Left ventricle myocardium superior (tissue), 1 donor: ENCODE measurements at places on chromosomes 3 and 15. TPM values are rescaled to one million over a fixed set of nuclear protein-coding genes. Genes with fewer than 3 reads are reported as not detected.

DNA sequence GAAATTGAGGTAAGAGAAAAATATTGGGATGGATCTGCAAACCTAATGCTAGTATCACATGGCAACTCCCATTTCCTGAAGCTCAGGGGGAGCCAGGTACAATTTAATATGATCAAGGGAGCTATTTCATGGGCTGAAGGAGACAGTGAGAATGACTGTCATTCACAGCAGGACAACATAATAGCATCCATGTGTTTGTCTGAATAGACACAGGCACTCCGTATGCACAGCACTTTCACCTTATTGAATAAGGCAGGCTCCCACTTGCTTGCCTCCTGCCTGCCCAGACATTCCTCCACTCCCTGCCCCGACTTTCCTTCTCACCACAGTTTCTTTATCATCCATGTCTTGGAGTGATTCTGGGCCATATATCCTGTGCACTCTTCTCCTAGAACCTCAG lies 156.6 kb upstream of the SLC24A5 start:
- no peak for DNase-seq

DNA sequence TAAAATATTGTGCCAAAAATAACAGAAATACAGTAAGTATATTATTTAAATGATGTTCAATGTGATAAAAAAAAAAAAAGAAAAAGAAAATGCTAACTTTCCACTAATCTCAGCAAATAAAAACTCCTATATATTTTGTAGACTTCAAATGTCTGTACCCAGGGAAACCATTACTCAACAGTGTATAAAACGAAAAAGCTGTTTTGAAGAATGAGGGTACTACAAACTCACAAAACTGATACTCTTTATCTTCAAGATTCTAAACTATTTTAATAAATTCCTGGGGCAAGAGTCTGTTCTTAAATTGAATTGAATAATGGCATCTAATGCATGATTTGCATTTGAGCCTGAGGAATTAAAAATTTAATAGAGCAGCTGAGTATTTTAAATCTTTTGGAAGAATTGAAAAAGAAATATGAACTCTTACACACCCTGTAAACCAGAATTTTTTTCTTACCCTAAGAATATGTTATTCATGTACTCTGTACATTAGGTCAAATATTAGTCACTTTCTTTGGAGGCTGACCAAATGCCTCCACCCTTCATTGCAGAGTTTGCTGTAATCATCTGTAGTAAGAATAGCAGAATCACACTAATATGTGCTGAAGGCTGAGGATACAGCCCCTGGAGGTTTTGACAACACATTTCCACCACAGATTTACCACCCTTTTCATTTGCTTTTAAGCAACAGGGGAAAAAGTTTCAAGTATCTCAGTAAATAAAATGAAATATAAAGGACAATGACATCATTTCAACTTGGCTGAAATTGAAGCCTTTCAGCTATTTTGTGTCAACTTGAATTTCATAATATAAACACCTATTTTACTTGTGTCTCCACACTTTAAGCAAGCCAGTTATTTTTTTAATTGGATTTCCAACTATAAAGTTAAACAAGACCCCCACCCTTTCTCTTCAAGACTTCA lies 79.7 kb downstream of the FBN1 start:
- DNase-seq = no peak

DNA sequence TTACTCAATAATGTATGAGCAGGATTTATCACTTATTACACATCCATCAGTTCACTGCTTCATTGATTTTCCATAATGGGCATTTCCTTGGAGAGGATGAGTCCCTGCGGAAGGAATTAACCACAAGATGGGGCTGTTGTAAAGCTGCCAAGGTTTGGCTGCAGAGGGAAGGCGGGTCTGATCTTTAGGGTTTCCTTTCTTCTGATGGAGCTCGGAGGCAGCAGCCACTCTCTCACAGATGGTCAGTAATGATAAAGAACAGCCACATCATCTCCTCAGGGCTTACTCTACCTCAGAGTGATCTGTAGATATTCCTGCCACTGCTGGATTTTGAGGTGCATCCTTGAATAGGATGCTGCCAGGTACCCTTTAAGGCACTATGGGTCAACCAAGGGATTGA lies 115.2 kb downstream of the USP13 start:
- DNase-seq = no peak

GRCh38 chr3:47082519-47082918 lies 81.4 kb downstream of the SETD2 start:
- DNase-seq = no peak

GRCh38 chr3:17027318-17027717 lies 142.6 kb downstream of the PLCL2 start:
- no peak for DNase-seq

DNA sequence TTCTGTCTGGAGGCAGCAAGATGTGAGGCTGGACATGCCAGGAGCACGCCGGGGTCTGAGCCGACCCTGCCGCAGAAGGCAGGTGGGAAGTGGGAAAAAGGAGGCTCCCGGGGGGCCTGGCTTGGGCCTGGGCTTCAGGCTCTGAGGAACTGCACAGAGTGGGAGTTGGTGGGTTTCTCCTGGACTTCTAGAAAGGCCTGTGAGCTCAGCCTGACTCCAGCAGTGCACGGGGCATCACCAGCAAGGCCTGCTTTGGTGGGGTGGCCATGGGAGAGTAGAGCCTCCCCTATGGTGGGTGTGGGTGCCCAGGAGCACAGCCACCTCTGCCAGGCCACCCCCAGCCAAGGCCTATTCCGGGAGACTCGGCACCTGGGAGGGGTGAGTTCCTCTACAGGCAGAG lies 18.1 kb upstream of the SLC41A3 start:
- DNase-seq = no peak

DNA sequence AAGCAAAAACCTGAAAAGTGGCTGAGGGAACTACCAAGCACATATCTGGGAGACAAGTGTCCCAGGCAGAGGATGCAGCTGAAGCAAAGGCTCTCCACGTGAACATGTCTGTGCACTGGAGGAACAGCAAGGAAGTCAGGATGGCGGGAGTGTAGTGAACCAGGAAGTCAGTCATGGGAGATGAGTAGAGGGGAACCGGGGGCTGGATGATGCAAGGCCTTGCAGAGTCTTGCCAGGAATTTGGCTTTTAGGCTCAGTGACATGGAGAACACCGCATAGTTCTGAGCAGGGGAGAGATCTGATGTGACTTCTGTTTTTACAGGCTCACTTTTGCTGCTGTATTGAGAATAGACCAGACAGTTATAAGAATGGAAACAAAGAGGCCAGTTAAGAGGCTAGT lies 19.0 kb downstream of the C2CD4A start:
- DNase-seq = no peak

- DNase-seq = peak; percentile 89
These were observed 1.3 kb upstream of the USP3 start for GRCh38 chr15:63502843-63503738.

DNA sequence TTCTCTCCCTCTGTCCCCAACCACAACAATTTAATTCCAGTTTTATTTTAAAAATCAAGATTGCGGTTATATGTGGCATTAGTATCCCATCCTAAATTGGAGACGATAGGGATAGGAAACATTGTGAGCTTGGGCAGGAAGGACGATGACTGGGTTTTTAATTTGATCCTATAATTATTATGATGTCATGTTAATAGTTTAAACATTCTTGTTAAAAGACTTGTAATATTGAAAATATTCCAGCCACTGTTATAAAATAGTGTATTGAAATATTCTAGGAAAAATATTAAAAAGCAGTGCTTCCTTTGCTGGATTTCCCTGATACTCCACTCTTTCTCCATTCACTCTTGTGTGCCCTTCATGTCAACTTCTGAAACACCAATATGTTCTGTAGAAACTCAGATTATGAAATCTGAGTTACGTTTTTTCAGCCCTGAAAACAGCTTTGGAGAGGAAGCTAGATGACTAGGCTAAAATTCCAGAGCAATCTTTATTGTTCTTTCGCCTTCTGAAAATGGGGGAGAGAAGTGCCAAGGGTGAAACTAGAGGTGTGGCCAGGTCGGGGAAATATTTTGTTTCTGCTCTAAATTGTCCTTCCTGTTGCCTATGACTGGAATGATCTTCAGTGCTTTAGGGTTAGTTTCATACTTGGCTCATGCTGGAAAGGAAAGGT lies 46.1 kb upstream of the MAP3K13 start:
- DNase-seq = no peak

GRCh38 chr3:194658477-194659242 lies 13.3 kb downstream of the LSG1 start:
- DNase-seq = no peak

DNA sequence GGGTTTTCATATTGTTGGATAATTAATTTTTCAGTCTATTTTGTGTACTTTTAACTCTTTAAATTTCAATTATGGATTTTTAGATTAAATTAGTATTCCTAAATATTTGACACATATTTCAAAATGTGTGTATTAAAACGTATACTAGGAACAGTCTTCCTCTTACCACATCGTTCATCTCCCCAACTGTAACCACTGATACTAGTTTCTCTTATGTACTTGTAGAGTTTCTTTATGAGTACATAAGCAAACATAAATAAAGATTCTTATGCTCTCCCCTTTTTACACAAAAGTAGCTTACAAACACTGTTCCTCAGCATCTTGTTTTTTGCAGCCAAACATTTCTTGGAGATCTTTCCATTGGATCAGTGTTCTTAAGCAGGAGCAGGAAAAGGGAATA lies 45.9 kb downstream of the CMSS1 start:
- DNase-seq = no peak

DNA sequence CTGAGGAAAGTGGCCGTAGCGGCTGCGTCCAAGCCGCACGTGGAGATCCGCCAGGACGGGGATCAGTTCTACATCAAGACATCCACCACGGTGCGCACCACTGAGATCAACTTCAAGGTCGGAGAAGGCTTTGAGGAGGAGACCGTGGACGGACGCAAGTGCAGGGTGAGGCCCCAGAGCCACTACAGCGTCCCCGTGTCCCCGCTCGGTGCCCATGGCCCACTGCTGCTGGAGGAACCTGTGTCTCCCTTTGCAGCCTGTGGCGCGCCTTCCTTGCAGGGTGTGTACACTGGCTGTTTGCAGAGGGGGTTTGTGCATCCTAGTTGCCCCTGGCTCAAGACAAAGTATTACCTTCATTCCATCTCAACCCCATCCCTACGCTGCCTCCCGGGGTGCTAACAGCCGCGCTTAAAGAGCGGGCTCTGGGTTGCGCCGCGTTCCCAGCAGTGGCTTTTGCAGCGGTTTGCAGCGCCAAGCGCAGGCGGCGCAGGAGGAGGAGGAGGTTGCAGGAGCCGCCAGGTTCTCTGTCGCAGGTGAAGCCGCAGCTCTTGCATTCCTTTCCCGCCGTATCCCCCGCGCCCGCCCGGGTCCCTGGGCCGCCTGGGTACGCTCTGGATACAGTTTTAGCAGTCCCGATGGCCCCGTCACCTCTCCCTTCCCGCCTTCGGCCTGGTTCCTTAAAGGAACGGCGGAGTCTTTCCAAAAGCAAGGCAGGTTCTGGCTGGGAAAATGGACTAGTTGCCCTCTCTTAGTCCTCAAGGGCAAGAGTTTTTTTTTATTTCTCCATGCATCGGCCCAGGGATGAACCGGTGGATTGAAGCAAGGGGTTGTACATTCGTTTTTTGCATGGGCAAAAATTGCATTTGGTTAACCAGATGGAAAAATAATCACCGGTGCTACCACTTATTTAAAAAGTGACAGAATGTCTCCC lies 1.2 kb downstream of the CRABP1 start:
- DNase-seq = no peak

- DNase-seq = no peak
These were observed 86.2 kb downstream of the SEC22A start for GRCh38 chr3:123287962-123288302.

DNA sequence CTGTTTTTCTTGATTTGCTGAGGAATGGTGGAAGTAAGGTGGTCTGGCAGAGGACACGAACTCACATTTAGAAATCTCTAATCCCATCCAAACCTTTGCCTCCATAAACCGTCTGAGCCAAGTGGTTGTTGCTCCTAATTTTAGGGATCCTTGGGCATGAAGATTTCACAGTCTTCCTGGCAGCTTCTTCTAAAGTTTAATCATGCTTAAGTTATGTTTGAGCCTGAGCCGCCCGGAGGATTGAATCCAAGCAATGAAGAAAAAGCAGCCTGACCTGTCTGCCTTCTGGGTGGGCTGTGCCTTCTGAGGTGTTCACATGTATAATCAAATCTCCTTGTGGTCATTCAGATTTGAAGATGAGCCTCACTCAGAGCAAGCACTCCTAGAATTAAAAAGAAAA lies 249.0 kb downstream of the CD47 start:
- DNase-seq = no peak

- DNase-seq = no peak
These were observed 20.5 kb upstream of the ELP6 start for GRCh38 chr3:47533996-47534454.

- no peak for DNase-seq
These were observed 20.4 kb downstream of the ISG20 start for GRCh38 chr15:88658972-88659931.

GRCh38 chr15:73602446-73602843 lies 30.7 kb downstream of the NPTN start:
- DNase-seq = no peak

- no peak for DNase-seq
These were observed 179.3 kb upstream of the ANKRD28 start for GRCh38 chr3:15977090-15977489.

DNA sequence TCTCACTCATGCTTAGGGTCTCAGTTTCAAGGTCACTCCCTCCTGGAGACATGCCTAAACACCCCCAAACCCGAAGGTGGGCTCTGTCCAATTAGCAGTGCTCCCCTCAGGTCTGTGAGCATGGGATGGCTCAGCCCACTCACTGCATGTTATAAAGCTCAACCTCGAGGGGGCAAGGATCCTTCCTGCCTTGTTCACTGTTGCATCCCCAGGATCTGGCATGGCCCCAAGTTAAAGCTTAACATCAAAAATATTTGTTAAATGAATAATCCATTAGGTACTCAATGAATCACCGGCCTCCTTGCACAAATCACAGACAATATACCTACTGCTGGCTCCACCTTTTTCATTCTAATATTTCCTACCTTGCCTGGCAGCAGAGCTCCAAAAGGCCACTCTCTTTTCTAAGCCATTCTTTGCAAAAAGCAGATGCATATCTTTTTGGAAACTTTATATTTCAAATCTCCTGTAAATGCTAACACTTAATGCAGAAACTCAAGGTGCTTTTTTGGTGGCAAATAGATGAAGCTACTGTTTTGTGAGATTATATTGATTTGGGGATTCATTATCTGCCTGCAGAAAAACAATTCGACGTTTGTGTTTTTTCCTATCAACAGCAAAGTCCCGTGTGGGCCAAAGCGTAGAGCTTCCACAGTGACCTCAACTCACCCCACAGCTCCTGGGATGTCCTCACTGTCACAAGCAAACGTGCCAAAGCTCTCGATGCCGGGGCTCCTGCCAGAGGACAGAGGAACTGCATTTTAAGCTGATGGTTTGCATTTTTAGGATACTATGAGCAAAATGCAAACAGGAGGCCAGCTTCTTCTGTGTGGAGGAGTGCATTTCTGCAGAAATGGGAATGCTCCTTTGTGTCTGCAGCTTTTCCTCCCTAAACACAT lies 35.4 kb downstream of the PCOLCE2 start:
- peak; percentile 83 for DNase-seq

- DNase-seq = peak; percentile 39
These were observed 370.0 kb upstream of the FRG2C start for GRCh38 chr3:75294124-75294523.

BFSP2 gene
- not detected for total RNA-seq

LRRC31 gene
- not detected for total RNA-seq

RAB6B gene
- total RNA-seq = 51.6 TPM

KBTBD13 gene
- 10.6 TPM for total RNA-seq

RUBCN gene
- total RNA-seq = 17.8 TPM

COL6A5 gene
- total RNA-seq = not detected

MRAS gene
- 405 TPM for total RNA-seq

ALG1L2 gene
- not detected for total RNA-seq

CTXN2 gene
- total RNA-seq = not detected

PDIA5 gene
- 4.8 TPM for total RNA-seq

SGO1 gene
- 0.17 TPM for total RNA-seq

SNTN gene
- not detected for total RNA-seq

SLC12A1 gene
- total RNA-seq = not detected

WDR93 gene
- total RNA-seq = not detected

GRIP2 gene
- total RNA-seq = 37.0 TPM

TRAT1 gene
- not detected for total RNA-seq
